ENCODE measurements at places on chromosomes 7 and 10. TPM values are rescaled to one million over a fixed set of nuclear protein-coding genes. Genes with fewer than 3 reads are reported as not detected.

GRCh38 chr10:113282564-113282963, 270.3 kb upstream of the HABP2 start:
- DNase-seq: no peak

DNA sequence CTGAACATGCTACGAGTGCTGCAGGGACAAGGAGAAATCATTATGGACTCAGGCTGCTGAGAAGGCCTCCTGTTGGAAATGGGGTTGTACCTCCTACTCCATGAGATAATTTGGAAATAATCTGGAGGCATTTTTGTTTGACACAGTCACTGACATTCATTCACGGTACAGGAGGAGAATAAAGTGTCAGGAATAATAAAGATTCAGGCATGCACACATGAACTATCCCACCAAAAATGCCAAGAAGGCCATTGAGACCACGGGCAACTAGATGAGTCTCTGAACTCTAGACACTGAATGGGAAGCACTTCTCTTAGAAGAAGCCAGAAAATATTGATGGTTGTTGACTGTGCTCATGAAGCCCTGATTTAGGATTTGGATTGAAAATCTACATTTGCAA, 220.9 kb upstream of the HABP2 start:
- DNase-seq: no peak

Gene IDI2
- not detected for total RNA-seq

DNA sequence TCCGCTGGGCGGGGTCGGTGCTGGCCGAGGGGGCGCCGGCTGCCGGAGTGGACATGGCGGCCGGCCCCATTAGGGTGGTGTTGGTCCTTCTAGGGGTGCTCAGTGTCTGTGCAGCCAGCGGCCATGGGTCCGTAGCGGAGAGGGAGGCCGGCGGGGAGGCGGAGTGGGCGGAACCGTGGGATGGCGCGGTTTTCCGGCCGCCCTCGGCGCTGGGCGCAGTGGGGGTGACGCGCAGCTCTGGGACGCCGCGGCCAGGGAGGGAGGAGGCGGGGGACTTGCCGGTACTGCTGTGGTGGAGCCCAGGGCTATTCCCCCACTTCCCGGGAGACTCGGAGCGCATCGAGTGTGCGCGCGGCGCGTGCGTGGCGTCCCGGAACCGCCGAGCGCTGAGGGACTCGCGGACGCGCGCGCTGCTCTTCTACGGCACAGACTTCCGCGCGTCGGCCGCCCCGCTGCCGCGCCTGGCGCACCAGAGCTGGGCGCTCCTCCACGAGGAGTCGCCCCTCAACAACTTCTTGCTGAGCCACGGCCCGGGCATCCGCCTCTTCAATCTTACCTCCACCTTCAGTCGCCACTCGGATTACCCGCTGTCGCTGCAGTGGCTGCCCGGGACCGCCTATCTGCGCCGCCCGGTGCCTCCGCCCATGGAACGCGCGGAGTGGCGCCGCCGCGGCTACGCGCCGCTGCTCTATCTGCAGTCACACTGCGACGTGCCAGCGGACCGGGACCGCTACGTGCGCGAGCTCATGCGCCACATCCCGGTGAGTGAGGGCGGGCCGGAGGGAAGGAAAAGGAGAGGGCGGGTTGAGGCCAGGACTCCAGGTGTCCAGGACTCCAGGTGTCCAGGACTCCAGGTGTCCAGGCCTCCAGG, 9.3 kb upstream of the CHCHD1 start:
- DNase-seq: peak; percentile 70

DNA sequence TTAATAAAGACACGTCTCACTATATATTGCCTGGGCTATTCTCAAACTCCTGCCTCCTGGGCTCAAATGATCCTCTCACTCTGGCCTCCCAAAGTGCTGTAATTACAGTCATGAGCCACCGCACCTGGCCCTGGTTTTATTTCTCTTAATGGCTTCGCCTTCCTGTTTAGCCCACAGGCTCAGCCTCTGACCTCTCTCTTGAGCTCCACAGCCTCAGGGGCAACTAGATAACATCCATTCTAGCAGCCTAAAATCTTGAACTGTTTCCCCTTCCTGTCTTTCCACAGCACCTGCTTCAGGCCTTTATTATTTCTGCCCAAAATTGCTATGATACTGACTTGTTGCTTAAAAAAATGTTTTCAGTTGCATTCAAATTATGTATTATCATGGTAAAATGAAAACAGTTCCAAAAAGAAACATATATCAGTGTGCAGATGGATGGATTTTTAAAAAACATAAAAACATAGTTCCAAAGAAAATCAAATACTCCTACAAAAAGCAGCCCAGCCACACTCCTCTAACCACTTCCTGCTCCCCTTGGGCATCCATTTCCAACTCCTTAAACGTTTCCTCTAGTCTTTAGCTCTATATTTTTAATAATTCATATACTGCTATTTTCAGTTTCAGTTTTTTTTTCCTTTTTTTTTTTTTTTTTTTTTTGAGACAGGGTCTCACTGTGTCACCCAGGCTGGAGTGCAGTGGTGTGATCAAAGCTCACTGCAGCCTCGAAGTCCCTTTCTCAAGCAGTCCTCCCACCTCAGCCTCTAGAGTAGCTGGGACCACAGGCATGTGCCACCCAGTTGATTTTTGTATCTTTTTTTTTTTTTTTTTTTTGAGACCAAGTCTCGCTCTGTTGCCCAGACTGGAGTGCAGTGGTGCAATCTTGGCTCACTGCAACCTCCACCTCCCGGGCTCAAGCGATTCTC, 5.1 kb upstream of the BAZ1B start:
- no peak for DNase-seq

DNA sequence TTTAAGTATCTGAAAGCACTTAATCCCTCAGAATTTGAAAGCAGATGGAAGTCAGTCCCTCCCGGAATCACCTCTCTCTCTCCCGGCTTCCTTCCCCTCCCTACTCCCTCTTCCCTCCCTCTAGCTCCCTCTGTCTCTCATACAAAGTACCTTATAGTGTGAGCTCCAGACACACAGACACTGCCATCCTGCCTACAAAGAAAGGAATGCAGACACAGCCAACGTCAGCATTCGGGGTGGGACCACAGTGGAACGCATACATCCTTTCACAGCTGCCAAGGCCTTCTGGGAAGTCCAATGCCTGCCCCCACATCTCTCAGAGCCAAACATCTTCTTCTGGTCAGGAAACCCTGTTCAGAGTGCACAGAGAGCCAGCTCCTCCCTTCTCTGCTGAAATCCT, 9.3 kb downstream of the NOD1 start:
- DNase-seq: no peak

Gene TUBAL3
- total RNA-seq: not detected

Gene GATA3
- 0.69 TPM for total RNA-seq

DNA sequence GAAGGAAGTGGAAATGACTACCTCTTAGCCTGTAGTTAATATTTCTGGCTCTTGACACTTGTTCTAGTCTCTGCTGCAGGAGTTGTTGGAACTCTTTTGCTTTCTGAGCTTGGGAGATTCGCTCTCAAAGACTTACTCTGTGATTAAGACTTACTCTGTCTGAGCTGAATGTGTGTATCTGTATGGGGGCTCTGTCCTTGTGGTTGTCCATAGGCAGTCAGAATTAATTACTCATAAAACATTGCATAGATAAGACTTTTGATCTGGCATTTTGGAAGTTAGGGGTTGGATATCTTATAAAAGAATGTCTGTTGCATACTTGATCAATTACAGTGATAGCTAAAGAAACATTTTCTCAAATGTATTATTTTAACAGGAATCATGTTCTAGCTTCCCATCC, 199.2 kb upstream of the KIAA1217 start:
- DNase-seq: no peak

Gene HHEX
- not detected for total RNA-seq

GRCh38 chr10:71323407-71323806, 4.3 kb downstream of the SLC29A3 start:
- no peak for DNase-seq

DNA sequence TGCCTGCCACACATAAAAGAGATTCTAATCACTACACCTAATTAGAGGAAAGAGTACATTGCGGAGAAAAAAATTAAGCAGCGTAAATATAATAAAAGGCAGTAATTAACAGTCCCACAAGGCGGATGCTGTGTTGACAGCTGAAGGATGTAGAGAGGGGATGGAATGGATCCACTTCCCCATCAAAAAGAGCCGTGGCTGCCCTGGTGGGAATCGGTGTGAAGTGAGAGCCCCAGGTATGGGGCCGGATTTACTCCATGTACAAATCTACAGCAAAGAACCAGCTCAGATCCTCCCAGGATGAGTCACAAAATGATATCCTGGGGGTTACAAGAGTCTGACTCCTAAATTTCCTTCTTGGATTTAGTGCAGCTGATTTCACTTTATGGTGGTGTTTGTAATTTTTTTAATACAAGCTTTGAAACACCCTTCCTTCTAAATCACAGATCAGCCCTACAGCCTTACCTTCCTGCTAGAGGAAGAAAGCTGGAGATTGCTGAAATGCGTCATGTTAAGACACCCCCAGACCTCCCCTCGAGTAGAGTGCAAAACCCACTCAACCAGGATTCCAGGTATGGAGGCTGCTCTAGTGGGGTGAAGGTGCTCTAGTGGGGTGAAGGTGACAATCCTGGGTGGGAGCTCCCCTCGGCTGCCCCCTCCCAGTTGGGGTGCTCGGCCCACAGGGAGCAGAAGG, 398.4 kb downstream of the PLXNA4 start:
- no peak for DNase-seq

DNA sequence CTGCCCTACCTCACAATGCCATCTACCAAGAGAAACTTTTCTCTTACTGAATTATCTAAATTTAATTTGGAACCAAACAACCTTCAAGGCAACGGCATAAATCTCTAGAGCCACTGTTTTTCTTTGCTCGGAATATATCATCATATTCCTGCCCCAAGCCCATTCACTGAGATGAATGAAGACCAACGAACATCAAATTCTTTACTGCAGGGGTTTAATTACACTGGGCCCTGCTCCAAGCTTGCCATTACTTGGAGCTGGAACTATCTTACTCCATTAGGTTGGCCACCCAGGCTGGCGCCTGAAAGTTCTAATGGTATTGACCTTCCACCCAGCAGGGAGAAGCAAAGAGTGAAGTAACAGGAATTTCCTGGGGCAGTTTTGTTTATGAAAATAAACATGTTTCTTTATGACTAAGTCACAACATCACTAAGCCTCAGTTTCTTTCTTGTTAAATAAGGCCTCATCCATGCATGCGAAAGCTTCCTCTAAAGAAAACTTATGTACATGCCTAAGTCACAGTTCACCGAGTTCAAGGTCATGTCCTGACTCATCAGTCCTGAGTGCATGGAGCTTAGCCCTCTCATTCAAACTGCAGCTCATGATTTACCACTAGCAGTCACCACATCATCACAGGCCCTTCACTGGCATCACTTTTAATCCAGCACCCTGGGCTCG, 42.1 kb upstream of the ANAPC16 start:
- DNase-seq: no peak

DNA sequence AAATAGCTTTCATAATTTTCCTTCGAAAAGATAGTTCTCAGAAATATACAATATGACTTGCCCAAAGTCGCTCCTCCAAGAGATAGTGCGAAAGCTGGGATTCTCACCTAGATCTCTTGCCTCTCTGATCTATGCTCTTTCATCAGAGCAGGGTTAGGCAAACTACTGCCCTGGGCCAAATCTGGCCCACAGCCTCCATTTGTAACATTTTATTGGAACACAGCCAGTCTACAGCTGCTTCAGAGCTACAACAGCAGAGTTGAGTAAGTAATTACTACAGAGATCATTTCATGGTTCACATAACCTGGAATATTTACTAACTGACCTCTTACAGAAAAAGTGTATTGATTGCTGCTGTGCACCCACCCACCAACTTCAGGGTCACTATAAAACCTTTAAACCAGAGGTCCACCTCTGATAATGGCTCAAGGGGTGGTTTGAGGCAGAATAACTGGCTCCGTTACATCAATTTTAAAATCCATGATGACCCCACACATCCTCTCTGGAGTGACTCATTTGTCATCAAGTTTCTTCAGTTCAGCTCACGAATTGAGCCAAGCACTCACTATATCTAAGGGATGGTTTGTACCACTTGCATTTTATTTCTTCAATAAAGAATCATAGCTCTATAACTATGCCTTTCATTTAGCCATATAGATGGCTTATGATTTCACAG, 1019.0 kb downstream of the XPNPEP1 start:
- DNase-seq: no peak

Data from glutamatergic neuron (in vitro differentiated cells).